ENCODE measurements at places on chromosomes 6 and 20. TPM values are rescaled to one million over a fixed set of nuclear protein-coding genes. Genes with fewer than 3 reads are reported as not detected.

Gene FRS3
- 3.6 TPM for total RNA-seq

Gene GRIK2
- total RNA-seq: not detected

Gene RIMS1
- 0.58 TPM for total RNA-seq

Gene HCK
- 20.1 TPM for total RNA-seq

Gene OR12D1
- not detected for total RNA-seq

Gene KCNQ5
- 5.0 TPM for total RNA-seq

- no peak for DNase-seq
Measured at GRCh38 chr6:34055223-34055933, 90.5 kb downstream of the GRM4 start.

DNA sequence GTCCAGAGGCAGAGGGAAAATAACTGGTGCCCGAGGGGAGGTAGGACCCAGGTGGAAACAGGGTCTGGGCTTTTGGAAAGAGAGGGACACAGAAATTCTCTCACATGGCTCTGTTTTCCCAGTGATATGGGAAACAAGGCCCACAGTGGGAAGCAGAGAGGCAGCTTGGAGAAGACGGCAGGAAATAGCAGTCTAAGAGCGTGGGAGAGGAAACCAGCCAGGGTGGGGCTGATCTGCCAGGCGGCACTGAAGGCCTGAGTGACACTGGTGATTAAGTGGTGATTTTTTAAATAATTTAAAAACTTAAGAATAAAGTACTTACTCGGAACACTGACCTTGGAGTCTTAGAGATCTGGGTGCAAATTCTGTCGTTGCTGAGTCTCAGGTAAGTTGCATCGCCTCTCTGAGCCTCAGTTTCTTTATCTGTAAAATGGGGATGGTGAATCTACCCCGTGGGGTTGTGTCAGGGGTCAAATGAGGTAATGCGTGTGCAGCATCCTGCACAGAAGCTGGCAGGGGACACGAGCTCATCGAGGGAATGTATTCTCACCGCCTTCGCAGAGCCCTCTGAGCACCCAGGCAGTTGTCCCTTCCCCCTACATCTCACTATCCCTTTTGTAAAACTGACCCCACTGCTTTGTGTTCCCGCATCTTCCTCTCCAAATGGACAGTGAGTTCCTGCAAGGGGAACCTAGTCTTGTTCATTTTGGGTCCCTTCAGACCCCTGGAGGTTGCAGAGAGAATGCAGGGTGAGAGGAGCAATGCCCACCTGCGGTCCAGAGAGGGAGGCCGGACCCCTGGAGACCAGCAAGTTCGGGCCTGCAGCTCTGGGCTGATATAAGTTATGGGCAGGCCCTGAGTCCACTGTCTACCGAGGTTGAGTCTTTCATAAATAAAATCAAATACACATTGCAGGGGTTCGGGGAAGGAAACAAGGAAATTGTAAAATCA, 228.6 kb upstream of the PMEPA1 start:
- no peak for DNase-seq

GRCh38 chr20:46937157-46937523, 42.5 kb downstream of the EYA2 start:
- DNase-seq: no peak

DNA sequence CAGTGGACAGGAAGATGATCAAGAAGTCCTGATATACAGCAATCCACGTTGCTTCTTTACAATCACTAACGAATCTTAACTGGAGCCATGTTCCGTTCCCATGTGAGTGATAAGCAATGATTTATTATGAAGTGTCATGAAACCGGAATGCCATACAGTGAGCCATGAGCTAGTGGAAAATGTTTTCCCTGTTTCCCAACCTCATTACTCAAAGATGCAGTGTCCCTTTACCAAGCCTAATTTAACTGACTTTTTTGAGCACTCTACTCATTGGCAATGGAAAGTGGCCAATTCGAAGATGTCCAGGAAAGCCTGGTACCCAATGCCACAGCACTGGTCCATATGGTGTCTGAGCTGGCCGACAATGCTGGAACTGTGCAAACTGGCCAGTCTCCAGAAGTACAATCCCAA, 148.3 kb downstream of the ZNF217 start:
- DNase-seq: no peak

DNA sequence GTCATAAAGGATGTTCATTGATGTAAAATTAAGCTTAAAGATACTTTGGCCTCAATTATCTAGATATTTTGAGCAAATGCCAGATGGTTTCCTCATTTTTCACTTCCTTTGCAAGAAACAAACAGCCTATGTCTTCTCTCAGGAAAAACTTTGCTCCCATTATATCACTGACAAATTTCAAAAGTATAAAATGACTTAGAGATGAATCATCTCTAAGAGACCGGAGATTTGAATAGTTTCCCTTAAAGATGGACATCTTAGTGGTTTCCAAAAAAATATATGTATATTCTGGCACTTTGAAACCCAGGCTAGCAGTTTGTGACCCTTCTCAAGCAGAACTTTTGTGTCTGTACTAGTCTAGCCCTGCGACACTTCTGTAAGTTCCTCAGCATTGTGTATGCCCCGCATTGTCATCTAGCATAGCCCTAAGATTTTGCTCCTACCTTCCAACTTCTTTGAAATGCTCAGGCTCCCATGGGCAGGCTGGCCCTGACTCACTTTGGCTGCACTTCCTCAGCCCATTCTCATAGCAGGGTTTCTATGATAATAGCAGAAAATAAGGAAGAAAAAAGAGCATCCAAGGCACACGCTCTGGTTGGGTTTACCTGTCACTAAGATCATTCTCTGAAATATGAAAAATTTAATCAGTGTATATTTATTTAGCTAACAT, 25.7 kb upstream of the POU3F2 start:
- DNase-seq: no peak

GRCh38 chr6:27066802-27067201, 180.7 kb upstream of the PRSS16 start:
- DNase-seq: no peak

DNA sequence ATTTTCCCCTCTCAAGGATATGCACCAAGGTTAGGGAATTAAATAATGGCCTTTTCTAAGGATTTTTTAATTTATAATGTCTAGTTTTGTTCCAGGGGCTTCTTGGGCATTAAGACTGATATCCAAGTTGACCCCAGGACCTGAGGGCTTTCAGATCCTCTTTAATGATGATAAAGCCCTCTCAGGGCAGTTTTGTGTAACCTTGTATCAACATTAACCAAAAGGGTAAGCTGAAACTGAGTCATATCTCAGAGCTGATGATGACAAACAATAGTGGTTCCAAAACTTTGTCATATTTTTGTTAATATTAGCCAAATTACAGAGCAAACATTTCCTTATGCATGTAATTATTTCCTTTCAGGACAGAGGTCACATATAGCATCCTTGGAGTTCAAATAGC, 309.4 kb upstream of the MAN1A1 start:
- no peak for DNase-seq
